Hepatocyte (in vitro differentiated cells): ENCODE measurements at places on chromosomes 6 and 20.
A peak's percentile ranks its signal among the peaks of the same experiment; 100 is the strongest.

- H3K4me3 ChIP-seq: no peak overlapping the region
- no peaks in the 10 kb centered on the region for H3K4me1 ChIP-seq
- no peak for DNase-seq
- H3K36me3 ChIP-seq: peaks cover 7% of the 10 kb centered on the region
These were observed 75.4 kb downstream of the MTHFD1L start for GRCh38 chr6:150940941-150941340.

GRCh38 chr6:37205175-37205996, 35.4 kb downstream of the PIM1 start:
- no peak overlapping the region for H3K4me3 ChIP-seq
- H3K4me1 ChIP-seq: peaks cover 25% of the 10 kb centered on the region
- DNase-seq: no peak
- no peaks in the 10 kb centered on the region for H3K36me3 ChIP-seq

- no peak overlapping the region for H3K4me3 ChIP-seq
- no peak overlapping the region for H3K27ac ChIP-seq
- no peak for DNase-seq
- H3K27me3 ChIP-seq: no peaks in the 10 kb centered on the region
- H3K4me1 ChIP-seq: peaks cover 2% of the 10 kb centered on the region
- no peaks in the 10 kb centered on the region for H3K36me3 ChIP-seq
These were observed 58.0 kb upstream of the FRMD1 start for GRCh38 chr6:168137024-168137423.

DNA sequence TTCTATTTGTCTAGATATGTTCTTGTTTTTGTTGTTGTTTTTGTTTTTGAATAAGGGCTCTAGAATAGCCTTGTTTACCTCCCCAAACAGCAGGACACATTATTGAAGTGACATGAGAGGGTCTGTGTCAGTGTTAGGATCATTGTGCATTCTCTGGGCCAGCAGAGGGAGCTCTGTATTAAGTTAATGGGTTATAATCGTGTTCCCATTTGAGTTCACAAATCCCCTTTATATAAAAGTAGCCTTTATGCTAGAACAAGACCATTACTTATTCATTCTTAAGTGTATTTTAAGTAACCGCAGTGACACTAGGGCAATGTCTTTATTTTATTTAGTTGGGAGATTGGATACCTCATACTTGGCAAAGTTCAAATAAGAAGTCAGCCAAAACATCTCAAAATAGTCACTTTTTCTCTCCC, 44.8 kb downstream of the STK4 start:
- peak; percentile 78 for DNase-seq
- no peak overlapping the region for H3K27ac ChIP-seq
- no peaks in the 10 kb centered on the region for H3K27me3 ChIP-seq
- no peak overlapping the region for H3K4me3 ChIP-seq

GRCh38 chr6:158344534-158344933, 32.3 kb downstream of the TULP4 start:
- H3K36me3 ChIP-seq: no peaks in the 10 kb centered on the region
- H3K4me3 ChIP-seq: no peak overlapping the region
- no peaks in the 10 kb centered on the region for H3K4me1 ChIP-seq
- no peak overlapping the region for H3K27ac ChIP-seq
- DNase-seq: no peak
